COLO829 (cell line): ENCODE measurements at places on chromosomes 2 and 18.

GRCh38 chr2:168165397-168165796 lies 82.0 kb downstream of the STK39 start:
- no peak for DNase-seq

- no peak for DNase-seq
Measured at GRCh38 chr18:31675404-31675803, 9.0 kb downstream of the B4GALT6 start.

DNA sequence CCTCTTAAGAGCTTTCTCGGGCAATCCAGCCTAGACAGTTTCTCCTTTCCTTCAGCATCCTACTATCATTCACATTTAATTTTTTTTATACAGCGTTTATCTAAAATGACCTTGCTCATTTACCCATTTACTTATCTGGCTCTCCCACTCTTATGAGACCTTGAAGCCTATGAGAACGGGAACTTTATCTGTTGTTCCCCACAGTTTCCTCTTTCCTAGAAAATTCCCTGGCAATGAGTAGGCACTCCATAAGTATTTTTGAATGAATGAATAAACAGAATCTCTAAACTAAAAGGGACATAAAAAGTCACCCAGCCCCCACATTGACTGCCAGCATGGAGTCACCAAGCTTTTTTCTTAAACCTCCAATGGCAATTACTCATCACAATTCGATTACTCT lies 353.2 kb downstream of the METTL4 start:
- no peak for DNase-seq

DNA sequence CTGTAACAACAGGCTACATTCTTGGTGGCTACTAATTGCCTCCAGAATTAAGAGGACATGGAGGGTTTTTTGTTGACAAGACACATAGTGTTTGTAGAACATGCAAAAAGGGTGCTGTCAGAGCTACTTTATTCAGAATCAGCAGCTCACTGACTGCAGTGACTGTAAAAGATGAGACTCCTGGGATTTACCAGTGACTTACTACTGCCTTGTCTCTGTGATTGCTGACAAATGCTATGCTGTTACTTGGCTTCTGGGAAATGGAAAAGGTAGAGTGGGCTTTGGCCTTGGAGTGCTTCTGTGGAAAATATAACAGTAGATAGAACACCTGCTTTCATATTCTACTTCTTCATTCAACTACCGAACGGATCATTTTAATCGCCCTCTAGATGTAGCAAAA lies 47.8 kb downstream of the GREB1L start:
- DNase-seq = no peak

DNA sequence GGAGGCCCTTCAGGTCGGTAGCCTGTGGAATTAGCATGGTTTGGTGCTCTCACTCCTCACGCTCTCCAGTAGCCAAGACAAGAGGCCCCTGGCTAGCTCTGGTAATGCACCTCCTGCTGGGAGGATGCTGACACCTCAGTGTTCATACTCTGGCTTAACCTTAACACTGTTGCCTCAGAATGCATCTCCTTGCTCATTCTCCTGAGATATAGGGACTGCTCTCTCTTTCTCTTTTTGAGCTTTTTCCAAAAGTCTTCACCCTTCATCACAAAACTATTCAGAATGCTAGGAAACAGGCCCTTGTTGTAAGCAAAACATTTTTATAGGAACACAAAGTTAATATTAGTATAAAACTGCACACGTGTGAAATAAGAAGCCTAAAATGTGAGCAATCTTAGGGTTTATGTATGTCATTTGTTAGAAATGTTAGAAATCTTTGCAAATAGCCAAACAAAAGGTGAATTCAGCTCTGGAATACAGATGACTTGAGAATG lies 17.3 kb upstream of the IMPA2 start:
- DNase-seq = no peak

DNA sequence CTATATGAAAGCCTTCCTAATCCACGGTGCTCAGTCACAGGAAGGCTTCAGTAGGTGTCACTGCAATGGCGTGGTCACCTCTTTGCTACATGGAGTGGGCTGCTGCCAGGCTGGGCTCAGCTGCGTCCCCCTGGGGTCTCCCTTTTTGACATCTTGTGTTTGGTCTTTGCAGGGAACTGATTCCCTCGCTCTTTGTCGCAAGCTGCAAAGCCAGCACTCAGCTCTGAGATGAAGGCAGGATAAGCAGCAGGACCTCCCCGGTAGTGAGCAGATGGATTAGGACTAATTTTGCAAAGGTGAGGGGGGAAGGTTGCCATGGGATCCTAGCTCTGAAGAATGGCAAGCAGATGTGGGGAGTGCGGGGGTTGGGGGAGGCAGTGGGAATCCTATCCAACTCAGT lies 173.9 kb upstream of the ARL4C start:
- DNase-seq = no peak

DNA sequence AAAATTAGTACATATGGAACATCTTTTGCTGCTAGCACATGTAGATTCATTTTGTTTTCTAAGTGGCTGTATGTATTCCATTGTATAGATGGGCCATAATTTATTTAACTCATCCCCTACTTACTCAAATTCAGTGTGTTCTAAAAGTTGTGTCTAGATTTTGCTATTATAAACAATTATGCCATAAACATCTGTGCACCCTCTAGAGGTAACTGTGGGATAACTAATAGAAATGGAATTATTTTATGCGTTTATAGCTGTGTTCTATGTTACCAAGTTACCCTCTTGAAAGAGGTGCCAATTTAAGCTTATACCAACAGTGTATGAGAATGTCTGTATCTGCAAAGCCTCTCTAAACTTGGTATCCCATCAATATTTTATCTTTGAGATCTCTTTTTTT lies 100.4 kb downstream of the MMADHC start:
- DNase-seq = no peak

DNA sequence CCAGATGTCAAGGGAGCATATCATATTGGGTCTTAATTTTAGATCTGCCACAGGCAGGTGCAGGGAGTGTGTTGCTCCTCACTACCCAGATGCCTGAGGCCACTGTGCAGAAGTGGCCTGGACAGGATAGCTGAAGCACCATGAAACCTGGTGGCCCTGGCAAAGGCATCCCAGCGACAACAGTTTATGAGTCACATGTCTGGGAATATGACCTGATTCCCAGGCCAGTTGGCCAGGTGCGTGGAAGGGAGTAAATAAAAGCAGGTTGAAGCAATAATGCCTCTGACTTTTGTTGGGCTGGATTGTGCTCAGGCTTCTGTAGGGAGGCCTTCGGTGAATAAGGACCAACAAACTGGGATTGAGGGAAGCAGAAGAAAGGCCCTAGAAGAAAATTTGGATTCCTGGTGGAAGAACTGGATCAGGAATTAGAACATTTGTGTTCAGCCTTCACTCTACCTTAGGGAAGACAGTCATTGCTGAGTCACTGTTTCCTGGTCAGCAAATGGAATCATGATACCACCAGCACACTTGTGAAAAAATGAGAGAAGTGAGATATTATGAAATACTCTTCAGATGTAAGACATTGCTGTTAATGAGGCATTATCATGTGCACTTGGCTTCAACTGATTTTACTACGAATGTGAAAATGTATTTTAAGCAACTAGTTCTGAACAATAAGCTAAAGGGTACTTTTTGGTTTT lies 78.4 kb upstream of the ZNF516 start:
- DNase-seq = no peak

DNA sequence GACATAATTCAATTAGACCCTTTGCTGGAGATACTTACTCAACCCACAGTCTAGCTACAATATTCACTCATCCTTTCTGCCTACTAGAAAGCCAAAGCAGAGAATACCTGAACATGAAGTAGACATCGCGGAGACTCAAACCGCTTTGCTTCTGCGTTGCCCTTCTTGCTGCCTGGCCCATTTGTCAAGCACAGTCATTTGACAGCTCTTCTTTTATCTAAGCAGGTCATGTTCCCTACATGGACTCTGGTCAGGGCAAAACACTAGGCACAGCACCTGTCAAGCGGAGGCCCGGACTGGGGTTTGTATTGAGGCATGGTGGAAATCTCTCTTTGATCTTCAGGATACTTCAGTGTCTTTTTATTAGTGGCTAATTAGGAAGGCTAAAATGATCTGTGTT lies 89.7 kb downstream of the FARSB start:
- no peak for DNase-seq

- DNase-seq = no peak
Measured at GRCh38 chr18:57435846-57436190, 644 bp downstream of the ONECUT2 start.

DNA sequence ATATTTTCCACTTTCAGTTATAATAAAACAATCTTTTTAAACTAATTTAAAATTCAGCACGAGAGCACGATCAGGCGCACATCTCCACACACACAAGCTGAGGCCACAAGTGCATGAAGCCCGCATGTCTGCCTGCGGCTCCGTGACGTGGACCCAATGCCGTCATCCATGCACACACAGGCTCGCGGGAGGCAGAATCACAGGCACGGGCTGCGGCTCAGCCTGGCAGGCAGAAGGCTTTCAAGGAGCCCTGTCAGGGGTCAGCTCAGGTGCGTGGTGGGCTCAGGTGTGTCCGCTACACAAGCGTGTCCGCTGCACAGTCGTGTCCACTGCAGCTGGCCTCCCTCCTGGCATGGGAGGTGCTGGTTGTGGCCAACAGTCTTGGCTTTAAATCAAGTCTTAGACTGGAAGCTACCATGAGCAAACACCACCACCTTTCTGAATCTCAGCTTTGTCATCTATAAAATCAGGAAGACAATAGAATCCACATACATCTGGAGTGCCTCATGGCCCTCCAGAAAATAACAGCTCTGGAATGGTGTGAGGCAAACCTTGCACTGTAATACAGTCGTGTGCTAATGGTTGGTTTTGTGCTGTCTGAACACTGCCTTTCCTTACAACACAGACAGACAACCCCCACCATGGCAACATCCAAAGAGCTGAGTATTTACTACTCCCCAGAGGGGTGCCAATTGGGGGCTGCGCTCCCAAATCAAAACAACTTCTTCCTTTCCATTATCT lies 210.1 kb downstream of the NDUFA10 start:
- DNase-seq = no peak

DNA sequence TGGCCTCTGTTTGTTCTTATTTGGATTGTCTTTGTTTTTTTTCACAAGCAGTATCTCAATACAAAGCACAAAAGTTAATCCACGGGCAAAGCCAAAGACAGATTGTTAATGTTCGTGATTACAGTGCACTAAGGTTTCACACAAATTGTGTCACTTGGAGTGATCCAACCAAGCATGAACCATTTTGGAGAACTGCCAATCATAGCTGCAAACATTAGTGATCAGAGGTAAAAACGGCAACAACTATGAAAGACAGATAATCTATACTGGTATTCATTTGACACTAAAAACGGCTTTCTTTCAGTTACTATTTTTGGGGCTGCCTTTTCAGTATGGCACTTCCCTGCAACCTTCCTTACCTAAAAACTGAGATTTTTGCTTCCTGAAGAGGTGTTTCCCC lies 213.1 kb upstream of the GULP1 start:
- no peak for DNase-seq

GRCh38 chr18:1483385-1483784 lies 578.7 kb downstream of the ADCYAP1 start:
- peak; percentile 20 for DNase-seq

GRCh38 chr2:235406430-235406829 lies 87.4 kb upstream of the AGAP1 start:
- no peak for DNase-seq

DNA sequence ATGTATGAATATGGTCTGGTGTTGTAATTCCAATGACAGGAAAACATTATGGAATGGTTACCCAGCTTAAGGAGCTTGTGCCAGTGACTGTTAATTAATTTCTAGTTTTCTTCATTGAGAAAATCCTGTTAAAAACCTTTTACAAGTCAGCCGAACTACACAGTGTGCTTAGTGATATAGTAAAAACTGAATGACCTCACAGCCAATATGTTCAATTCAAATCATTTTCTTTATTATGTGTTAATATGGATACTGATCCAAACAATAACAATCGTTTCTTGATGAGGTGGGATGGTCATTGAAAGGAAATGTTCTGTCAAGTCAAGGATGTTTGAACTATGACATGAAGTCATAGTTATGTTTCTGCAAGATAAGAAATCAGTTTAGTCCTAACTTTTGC lies 41.6 kb upstream of the RMDN2 start:
- DNase-seq = no peak

DNA sequence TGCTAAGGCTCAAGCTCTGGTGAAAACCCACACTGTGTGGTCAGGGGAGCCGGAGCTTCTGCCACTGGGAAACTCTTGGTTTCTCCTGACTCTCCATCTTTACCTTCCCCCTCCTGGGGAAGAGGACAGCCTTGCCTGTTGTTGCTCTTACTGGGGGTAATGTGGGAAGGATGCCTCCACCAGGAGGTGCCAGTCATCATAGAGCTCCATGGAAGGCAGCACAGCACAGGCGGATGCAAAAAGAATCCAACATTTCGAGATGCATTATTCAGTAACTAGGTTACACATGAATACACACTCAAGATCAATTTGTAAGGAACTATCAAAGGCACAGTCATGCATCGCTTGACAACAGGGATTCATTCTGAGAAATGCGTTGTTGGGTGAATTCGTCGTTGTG lies 322.6 kb downstream of the AFF3 start:
- no peak for DNase-seq

- DNase-seq = no peak
Measured at GRCh38 chr2:168430431-168430830, 25.6 kb upstream of the CERS6 start.

DNA sequence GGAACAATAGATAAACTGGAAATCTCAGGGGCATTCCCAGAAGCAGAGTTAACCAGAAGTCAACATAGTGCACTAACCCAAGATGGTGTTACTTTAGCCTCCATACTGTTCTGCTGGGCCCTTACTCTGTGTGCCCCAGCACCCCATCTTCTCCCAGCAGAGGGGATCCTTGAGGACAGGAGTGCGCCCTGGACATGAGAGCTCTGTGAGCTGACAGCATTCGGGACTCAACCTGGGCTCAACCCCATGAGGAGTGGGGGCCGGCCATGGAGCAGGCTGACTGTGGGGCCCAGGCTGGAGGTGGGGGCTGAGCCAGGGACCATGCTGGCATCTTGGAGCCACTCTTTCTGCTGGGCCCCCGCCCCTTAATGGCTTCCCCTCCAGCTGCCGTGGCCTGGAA lies 156.3 kb upstream of the HS6ST1 start:
- DNase-seq = no peak

- DNase-seq = no peak
Measured at GRCh38 chr2:75054296-75054695, 95.9 kb downstream of the POLE4 start.

GRCh38 chr2:157046396-157046795 lies 211.1 kb upstream of the GALNT5 start:
- no peak for DNase-seq

DNA sequence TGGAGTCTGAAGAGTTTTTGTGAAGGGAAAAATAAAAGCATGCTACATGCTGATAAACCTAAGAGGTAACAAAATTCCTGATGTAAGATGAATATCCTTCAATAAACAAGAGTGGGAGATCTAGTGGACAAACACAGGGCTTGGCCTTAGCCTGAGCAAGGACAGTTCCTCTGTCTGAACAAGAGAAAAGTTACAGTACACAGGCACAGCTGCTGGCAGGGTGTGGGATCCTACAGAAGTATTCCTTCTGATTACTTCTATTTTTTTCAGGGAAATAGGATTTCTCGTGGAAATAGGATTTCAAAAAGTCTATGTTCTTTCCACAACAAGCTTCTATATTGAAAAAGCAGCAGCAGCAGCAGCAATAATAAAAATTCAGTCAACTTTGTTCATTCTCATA lies 54.1 kb downstream of the NBAS start:
- no peak for DNase-seq

- DNase-seq = no peak
Measured at GRCh38 chr2:88826399-88826798, 134.9 kb downstream of the RPIA start.

GRCh38 chr2:205775097-205775877 lies 93.0 kb downstream of the NRP2 start:
- no peak for DNase-seq
